ENCODE measurements at places on chromosomes 7 and 10.

- DNase-seq = no peak
Observed at GRCh38 chr10:60948851-60949250, 4.9 kb upstream of the RHOBTB1 start.

DNA sequence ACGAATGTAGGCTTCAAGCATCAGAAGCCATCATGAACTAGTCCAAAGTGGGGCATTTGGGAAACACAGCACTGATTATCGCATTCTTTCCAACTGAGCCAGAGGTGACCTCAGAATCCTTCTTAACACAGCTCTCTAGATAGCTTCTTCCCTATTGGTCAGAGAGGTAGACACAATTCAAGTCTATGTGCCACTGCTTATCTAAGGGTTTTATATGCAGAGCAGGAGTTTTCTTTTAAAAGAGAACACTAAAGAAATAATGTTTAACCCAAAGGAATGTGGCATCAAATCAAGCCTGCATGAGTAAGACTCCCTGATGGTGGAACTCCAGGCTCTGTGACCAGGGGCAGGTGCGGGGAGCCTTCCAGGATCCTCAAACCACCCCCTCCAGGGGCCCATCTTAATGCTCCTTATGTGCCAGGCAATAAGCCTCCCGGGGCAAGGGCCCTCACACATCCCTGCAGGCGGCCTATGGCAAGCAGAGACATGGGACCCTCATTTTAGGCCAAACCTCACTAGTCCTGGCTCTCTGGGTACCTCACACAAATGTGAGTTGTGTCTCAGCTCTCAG lies 13.8 kb downstream of the HSPA12A start:
- DNase-seq = no peak

DNA sequence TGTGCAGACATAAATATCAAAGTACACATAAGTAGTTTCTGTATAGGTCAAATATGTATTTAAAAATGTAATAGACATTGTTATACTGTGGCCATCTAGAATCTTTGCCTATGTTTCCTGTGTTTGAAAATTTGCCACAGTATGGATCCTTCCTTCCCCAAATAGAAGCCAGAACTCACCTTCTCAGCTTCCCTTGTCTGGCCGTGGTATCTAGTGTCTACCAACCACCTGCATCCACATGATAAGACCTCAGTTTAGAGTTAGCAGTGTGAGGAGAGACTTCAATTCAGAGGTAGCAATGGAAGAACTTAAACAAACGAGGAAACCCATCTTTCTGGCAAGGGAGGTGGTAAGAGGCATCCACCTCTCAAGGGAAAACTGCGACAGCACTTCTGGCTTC lies 4.9 kb downstream of the TRDMT1 start:
- DNase-seq = no peak

DNA sequence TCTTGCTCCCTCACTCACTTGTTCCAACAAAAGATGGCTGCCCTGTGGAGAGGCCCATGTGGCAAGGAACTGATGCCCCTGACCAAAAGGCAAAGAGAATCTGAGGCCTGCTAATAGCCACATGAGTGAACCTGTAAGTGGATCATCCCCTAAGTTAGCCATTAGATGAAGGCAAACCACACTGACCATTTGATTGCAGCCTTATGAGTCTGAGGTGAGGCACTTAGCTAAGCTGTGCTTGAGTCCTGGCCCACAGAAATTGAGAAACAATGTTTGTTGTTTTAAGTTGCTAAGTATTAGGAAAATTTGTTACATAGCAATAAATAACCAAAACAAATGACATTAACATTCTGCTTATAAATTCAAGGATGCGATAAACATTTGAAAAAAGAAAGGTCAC lies 100.1 kb upstream of the BET1 start:
- DNase-seq = no peak

GRCh38 chr7:50533866-50534265 lies 31.3 kb downstream of the DDC start:
- DNase-seq = no peak

DNA sequence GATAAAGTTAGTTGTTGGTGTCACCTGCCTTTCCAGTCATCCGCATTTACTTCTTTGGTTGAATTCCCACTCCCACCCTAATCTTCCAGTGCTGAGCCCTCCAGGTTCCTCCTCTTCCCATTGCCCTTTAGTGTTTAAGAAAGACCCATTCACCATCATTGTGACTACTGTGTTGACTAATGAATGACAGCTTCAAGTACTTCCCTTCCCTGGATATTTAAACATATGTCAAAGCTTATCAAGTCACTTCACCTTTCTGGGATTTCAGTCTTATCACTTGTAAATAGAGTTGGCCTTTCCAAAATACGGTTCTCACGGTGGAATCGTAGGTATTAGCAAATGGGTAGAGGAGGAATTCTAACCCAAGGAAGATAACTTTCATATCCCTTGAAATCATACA lies 201.6 kb upstream of the SVIL start:
- DNase-seq = no peak

GRCh38 chr7:158689488-158689887 lies 15.1 kb downstream of the NCAPG2 start:
- no peak for DNase-seq

GRCh38 chr7:150955519-150956394 lies 22.4 kb downstream of the KCNH2 start:
- DNase-seq = no peak

GRCh38 chr7:19110776-19111175 lies 6.7 kb downstream of the TWIST1 start:
- no peak for DNase-seq

DNA sequence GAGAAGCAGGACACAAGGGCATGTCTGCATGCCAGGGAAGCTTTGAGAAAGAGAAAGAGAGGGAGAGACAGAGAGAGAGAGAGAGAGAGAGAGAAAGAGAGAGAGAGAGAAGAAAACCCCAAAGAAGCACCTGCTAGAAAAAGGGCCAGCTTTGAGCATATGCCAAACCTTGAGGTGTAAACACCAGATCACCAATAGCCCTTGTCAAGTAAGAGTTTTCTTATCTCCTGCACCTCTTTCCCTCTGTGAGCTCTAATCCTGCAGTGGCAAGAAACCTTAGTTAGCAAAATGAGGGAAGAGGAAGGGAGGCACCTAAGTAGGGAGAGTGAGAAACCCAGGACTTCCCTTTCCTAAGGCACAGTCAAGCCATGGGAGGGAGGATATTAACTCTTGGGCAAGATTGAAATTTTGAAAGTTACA lies 11.3 kb upstream of the TRDMT1 start:
- no peak for DNase-seq

DNA sequence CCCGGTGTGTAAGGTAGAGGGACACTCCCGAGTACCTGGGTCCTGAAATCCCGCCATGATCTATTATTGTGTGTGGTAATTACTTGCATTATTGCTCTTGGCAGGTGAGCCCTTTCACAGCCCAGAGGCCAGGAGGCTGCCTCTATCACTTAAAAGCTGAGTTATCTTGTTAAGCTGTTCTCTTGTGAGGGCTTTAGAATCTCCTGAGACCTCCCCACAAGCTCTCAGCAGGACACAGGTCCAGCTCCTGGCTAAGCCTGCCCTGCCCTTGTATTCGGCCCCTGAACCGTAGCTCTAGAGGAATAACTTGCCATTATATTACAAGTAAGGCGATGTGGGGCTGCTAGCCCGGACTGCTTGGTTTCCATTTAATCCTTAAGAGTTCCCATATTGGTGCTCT lies 13.9 kb downstream of the SND1 start:
- DNase-seq = no peak

GRCh38 chr10:120548210-120548609 lies 91.2 kb downstream of the PLPP4 start:
- DNase-seq = no peak

- DNase-seq = no peak
Observed at GRCh38 chr10:27998178-27998953, 513 bp downstream of the ODAD2 start.

GRCh38 chr7:153472516-153472915 lies 579.7 kb upstream of the DPP6 start:
- no peak for DNase-seq

DNA sequence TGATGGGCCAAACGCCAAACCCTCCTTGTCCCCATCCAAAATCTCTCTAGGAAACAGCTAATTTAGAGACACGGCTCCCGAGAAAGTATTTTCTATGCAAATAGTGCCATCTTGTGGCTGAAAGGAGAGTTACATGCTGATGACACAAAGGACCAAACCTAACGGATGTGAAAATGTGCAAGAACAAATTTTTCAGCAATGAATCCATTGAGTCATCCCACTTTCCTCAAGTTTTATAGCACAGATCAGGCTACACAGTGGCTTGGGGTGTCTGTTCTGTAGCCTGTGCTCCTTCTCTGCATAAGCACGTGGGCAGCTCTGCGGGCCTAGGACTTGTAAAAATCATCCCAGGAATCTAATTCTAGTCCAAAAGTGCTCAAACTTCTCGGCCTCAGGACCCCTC lies 154.8 kb upstream of the PRR15 start:
- DNase-seq = peak; percentile 59

DNA sequence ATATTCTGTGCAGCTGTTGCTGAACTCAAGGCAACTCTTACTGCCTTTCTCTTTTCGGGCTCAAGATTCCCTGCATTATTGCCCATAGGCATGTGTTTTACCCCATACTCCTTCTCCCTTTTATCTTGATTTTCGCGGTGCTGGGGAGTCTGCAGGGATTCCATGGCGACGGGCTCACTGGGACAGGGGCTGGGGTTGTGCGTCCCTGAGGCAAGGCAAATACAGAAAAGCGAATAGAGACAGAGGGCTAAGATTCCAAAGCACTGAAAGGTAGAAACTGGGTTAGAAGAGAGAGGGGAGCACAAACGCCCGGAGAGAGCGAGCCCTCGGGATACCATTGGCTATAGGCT lies 519 bp upstream of the RPP38 start:
- no peak for DNase-seq

DNA sequence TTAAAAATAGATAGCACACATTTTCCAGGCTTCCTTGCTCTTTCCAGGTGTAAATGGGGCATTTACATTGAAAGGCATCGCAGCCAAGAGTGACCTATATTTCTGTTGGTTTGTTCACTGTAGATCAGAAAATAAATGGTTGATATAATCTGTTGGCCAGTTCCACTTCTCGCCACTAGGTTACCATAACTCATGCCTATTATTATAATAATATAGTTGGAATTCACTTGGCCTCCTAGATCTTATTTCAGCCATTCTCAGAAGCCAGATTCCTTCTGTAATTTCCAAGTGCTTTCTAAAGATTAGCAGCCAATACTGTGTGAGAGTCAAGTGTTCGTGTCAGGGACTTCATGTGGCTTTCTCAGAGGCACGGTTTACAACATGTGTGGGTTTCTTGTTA lies 179.5 kb downstream of the DNAH11 start:
- DNase-seq = no peak

DNA sequence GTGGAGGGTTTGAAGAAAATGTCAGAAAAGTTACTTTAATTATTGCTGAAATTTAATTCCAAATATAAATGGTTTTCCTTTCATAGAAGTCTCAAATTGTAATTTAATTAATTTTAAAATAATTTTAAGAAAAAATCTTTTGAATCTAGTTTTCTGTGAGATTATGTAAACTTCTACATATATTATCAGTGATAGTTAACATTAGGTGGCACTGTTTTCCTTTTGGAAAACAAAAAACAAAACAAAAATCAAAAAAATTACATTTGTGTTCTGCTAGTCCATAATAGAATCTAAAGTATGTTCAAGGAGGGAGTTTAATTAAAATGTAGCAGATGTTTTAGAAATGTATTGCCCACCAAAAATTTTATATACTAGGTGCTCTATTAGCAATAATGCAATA lies 1456.7 kb downstream of the REEP3 start:
- no peak for DNase-seq

Data from immature natural killer cell (primary cell).